Cortex of kidney (tissue), 1 donor: ENCODE measurements at places on chromosomes 11 and 22.

- DNase-seq: no peak
Measured at GRCh38 chr11:36326524-36327419, 30.7 kb downstream of the PRR5L start.

- DNase-seq: no peak
Measured at GRCh38 chr22:47472636-47473035, 710.2 kb downstream of the TBC1D22A start.

- no peak for DNase-seq
Measured at GRCh38 chr11:62130283-62131169, 6.7 kb downstream of the INCENP start.

DNA sequence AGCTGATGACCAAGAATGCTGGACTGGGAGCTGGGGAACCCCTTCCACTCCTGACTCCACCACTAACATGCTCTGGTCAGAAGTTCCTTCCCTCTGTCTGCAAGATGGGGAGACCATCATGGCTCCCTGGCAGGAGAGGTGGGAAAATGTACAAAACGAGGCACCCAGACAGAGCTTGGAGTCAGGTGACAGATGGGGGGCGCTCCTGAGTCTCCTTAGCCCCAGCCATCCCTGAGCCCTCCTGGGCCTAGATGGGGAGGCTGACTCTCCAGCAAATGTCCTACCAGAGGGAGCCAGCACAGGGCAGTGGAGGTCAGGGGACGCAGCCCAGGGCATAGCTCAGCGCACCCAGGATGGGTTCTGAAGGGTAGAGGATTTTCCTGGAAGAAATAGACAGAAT is 20.0 kb downstream of the KCNJ4 start:
- no peak for DNase-seq
